Aorta (tissue), 5 donors: ENCODE measurements at places on chromosomes 16 and 17.
A peak's percentile ranks its signal among the peaks of the same experiment; 100 is the strongest.

- DNase-seq = no peak
These were observed 259.0 kb upstream of the MYOCD start for GRCh38 chr17:12406623-12407215.

- DNase-seq = peak; percentile 85
These were observed 28.7 kb upstream of the TNRC6A start for GRCh38 chr16:24700549-24701392.

GRCh38 chr17:44601973-44602372 lies 44.7 kb downstream of the FZD2 start:
- no peak for DNase-seq

DNA sequence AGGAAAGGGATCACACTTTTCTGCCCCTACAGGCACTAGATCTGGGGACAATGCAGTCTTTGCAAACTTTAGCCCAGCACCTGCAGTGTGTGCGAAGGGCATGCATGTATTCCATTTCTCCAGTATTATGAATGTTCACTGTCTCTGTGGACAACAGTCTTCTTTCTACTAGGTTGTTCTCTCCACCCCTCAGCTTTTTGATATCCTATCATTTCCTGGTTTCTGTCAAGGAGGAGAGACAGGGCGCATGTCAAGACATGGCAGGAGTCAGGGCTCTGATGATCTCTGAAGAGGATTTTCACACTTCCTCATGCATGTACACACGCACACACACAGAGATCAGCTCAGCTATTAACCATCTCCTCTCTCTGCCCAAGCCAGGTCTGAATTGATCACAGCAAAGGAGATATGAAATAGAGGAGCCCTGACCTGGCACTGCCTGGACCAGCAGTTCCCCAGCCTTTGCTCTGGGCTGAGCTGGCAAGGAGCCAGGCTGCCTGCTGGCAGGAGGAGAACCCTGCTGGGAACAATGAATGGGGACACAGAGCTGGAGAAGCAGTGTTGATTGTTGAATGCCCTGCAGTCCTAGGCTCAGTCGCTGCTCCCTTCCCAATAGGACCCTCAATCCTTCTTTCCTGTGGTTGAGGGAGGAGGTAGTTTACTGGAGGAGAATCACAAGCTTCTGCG lies 2.6 kb downstream of the GPR179 start:
- DNase-seq = peak; percentile 79

GRCh38 chr16:78957317-78958100 lies 643.0 kb downstream of the MAF start:
- no peak for DNase-seq

DNA sequence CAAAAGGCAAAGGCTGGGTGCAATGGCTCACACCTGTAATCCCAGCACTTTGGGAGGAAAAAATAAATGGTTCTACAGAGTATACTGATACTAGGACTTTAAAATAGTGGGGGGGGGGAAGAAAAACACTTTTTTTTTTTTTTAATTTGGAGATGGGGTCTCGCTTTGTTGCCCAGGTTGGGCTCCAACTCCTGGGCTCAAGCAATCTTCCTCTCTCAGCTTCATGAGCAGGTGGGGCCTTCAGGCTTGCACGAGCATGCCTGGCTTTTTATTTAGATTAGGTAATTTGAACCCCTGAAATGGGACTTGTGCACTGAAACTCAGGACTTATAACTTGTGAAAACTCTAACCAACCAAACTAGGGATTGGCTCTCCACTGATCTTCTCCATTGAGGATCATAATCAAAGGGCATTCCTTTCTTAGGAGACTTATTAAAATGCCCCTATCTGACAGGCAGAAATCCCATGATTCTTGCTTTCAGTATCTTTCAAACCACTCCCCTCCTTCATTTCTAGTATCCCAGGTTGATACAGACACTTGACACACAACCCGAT lies 16.9 kb downstream of the GRB2 start:
- DNase-seq = no peak

DNA sequence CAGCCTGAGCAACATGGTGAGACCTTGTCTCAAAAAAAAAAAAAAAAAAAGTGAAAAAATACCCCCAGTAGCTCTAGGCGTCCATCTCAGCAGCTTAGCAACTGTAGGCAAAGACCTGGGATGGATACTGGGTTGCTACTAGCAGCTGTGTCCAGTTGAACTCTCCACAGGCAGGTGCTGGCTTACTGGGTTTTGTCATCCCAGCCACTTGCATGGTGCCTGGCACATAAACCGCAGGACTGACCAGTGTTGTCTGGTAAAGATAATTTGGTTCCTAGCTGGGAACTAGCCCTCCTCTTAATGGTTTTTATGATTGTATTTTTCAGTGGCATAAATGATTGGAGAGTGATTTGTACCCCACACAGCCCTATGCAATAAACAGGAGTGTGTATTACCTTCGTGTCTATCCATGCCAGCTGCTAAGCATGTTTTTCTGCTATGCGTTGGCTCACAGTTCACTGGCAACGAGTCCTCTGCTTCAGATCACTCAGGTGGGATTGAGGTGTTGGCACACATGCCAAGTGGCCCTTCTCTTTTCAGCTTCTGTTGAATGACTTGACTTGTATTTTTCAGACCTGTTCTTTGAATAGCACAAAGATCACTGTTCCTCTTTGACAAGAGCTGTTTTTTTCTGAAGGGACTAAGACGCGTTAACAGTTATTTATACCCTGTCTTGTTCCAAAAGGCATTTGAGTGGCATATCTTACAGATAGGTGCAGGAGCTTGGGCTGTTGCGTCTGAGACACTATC lies 352.9 kb downstream of the SNX29 start:
- no peak for DNase-seq

DNA sequence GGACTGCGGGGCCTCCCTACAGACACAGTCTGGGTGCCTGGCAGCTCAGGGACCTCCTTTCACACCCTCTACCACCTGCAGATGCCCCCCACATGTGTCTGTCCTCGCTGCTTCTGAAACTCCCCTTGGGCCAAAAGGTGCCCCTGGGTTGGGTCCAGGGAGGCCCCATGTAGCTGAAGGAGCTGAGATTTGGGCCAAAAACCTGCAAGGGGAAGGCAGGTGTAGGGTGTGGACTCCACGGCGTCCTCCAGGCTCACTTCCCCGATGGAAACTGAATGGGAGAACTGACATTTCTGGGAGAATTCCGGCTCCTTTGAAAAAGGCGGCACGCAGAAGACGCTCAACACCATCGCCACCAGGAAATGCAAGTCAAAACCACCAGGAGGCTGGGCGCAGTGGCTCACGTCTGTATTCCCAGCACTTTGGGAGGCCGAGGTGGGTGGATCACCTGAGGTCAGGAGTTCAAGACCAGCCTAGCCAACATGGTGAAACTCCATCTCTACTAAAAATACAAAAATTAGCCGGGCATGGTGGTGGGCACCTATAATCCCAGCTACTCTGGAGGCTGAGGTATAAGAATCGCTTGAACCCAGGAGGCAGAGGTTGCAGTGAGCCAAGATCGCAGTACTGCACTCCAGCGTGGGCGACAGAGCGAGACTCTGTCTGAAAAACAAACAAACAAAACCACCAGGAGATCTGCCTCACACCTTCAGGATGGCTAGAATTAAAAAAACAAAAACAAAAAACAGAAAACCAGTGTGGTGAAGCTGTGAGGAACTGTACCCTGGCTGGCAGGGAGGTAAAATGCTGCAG lies 13.2 kb upstream of the BAIAP2 start:
- DNase-seq = no peak

GRCh38 chr17:8672326-8672725 lies 41.8 kb upstream of the MYH10 start:
- no peak for DNase-seq

- peak; percentile 31 for DNase-seq
These were observed 35.5 kb downstream of the UBN1 start for GRCh38 chr16:4882633-4883285.
